AG09309 (cell line): ENCODE measurements at places on chromosomes 3 and 15.

DNA sequence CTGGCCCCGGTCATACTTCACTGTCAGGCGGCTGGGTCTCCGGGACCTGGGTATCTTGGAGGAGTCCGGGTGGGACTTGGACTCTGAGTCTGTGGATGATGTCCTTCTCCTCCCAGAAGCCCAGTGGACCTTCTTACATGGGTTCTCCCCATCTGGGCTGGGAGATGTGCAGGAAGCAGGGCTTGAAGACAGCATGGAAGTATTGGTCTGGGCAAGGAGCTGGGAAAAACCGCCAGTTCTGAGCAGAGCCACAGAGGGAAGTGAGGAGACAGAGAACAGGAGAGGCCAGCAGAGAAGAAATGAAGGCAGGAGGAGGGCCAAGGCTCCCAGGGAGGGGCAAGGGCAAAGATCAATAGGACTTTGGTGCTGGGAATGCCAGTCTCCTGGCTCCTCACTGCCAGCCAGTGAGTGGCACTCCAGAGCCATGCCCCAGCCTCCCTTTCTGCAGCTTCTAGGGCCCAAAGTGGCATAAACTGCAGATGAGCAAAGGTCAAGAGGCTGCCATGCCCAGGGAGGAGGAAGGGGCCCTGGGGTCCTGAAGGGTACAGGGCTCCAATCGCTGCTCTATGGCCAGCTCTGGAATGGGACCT lies at the start of gene PPP1R14D:
PPP1R14D (minus strand) TSS at position 262 of the 590 bp plus-strand sequence; CDS start at position 195, 67 bp downstream.
- DNase-seq, result no peak

GRCh38 chr3:185561374-185561943 lies 9.1 kb upstream of the LIPH start:
- DNase-seq, result no peak

DNA sequence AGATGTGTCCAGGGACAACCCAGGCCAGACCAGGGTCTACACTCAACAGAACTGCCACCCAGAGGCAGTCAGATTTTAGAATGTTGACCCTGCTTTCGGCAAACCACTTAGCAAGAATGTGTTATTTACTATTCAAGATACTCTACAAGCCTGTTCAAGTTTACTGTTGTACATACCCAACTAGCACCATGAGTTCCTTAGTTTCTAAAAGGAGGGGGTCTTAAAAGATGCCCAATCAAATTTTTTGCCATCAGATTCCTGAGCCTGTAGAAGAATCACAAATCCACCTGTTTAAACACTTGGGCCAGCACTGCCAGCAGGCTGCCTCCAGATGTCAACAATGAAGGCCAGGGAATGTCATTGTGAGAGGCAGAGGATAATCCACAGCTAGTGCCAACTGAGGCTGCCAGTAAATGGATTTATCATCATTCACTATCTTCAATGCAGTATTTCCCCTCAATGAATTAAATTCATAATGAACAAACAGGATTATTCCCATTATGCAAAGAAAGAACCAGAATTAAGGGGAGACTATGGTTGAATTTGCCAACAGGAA lies 43.5 kb upstream of the SNRPA1 start:
- no peak for DNase-seq

DNA sequence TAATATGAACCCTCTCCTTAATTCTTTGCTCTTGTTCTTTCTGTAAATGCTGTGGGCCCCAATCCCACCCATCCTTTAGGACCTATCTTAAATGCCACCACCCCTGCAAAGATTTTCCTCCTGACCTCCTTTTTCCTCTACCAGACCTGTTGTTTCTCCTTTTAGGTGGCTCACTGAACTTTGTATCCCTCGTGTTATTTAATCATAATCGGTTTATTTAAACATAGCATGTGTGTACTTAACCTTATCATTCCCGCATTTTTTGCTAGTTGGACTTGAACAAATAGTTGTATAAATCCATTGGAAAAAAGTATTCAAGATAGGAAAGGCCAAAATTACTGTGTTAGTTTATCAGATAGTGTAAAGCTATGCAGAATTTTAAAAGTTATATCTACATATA lies 988 bp upstream of the NFKBIZ start:
- no peak for DNase-seq

GRCh38 chr3:5769825-5770224 lies 582.3 kb downstream of the EDEM1 start:
- DNase-seq, result no peak

- no peak for DNase-seq
Measured at GRCh38 chr3:106880206-106880605, 497.0 kb upstream of the CCDC54 start.

DNA sequence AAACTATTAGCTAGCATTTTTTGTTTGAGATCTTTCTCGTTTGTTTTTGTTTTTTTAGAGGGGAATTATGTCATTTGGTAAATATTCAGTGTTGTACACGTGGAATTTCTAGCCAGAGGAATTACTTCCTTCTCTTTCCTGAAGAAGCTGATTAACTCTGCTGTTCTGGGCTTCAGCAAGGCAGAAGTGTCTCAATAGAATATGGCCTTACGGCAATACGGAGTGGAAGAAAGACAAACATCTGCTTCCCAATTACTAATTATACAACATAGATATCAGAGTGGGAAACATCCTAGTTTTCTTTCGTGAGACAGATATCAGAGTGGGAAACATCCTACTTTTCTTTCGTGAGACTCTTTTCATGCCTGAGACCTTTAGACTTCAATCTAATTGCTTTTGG lies 11.9 kb downstream of the P3H2 start:
- no peak for DNase-seq

GRCh38 chr3:99568663-99569335 lies 69.6 kb upstream of the COL8A1 start:
- DNase-seq, result no peak

DNA sequence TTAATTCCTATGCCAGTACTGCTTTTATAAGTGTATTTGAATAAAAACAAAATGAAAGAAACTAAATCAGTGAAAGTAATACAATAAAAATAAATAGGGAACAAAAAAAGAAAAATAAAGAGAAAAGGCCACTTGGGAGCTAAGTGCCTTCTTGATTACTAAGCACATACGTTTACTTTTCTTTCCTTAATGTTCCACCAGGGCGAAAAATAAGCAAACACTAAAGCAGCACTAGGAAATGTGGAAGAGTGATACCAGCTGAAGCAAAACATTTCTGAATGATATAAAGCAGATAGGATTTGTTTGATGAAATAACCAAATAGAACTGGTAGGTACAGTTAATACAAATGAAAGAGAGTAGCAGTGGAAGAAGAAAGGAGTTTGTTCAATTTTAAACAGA lies 132.8 kb upstream of the ZPLD1 start:
- no peak for DNase-seq

DNA sequence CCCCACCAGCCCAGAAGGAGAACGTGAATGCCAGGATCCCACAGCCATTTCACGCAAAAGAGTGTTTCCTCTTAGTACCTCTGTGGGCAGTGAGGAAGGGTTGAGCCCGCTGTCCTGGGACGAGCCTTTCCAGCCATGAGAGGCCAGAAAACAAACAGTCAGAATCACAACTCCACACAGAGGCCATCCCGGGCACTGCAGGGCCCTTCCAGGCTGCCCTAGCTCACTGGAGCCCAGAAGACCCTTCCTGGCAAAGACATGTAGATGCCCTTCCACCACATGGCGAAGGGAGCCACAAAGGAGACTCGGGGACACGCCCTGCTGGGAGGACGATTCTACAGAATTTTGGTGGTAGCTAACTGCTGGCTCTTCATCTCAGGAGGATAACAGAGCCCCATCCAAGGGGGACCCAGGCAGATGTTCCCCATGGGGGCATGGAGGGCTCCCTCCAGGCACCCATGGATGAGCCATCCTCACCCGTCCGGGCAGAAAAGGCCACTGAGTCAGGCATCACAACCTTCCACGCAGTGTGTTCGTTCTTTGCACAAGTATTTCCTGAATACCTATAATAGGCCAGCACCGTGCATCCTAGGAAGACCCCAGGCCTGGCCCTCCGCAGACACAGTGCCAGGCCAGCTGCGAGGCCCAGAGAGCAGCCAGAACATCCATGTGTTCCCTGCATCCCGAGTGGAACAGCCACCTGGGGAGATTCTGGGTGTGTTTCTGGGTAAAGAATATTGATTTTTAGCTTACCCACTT lies 47.2 kb downstream of the SLC12A8 start:
- no peak for DNase-seq

DNA sequence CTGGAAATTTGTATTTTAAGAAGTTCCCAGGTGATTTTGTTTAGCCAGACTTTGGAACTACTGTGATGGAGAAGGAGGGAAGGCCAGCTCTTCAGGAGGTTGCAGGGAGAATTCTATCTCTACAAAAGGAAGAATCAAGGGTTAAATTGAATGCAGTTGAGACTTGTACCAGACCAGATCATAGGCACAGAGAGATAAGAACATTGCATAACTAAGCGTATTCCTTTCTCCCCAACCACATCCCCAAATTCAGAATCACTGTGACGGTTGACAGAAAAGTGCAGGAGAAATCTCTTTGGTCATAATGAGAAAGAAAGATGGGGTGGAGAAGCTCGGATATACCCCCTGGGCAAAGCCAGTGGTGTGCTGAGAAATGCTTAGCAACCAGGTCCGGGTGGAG lies 7.2 kb downstream of the PLD1 start:
- no peak for DNase-seq

GRCh38 chr15:68991723-68992122 lies 22.8 kb upstream of the NOX5 start:
- no peak for DNase-seq

- DNase-seq, result no peak
Measured at GRCh38 chr3:126317029-126317996, 39.9 kb downstream of the KLF15 start.

DNA sequence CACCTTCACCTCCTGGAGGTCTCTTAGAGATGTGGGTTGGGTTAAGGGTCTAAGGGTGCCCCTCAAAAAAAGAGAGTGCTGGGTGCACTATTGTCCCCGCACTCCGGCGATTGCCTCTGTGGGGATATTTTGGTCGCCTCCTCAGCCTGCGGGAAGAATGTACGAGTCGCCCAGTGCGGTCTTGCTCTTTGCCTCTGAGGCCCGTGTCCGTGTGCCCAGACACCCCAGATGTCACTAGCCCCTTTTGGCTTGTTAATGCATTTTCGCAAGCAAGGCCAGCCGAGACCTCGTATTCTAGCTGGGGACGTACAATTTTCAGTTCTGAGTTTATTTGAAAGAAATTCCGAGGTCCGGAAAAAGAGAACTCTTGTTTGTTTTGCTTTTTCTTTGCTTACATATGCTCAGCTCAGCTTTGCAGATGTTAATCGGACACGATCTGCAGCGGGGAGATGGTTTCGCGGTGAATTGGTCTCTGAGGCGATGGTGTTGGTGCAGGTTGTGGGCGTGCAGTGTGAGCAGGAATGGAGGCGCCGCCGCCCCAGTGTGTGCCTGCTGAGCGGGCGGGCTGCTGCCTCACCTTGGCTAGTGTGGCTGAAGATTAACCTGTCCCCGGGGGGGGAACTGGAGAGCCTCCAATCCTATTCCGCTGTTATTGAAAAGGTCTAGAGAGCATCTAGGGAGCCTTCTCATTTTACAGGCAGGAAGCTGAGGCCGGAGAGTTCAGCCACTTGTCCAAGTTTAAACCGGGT lies 1.4 kb downstream of the ST6GAL1 start:
- DNase-seq, result no peak

DNA sequence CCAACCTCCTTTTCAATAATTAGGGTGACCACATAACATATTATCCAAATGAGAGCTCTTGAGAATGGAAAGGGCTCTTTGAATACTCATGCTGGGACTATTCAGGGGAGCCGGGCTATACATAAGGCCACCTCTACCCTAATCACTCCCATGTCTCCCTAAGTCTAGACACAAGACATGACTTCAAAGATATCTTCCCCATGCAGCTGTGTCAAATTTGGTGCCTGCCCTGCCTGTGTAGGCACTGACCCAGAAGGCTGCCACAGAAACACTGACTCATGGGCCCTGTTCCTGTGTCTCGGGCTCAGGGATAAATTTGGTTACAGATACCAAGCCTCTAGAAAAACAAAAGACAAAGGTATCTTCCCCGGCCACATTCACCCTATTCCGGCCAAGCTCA lies 70.3 kb downstream of the MYLK start:
- no peak for DNase-seq

DNA sequence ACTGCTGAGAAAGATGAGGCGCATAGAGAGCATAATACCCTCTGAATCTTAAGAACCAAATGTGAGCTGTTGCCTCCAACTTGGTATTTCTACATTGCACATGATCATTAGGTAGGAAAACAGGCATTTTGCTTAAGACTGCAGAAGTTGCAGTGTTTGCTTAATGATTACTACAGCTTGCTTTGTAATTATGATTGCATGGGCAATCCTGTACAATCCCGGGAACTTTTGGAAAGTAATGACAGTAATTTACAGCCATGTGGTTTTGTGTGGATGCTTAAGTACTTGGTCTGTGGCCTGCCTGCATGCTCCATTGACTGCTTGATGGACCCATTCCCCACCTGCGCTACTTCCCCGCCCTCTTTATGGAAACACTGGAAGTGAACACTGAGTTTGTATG lies 301.1 kb downstream of the DIPK2A start:
- DNase-seq, result no peak

DNA sequence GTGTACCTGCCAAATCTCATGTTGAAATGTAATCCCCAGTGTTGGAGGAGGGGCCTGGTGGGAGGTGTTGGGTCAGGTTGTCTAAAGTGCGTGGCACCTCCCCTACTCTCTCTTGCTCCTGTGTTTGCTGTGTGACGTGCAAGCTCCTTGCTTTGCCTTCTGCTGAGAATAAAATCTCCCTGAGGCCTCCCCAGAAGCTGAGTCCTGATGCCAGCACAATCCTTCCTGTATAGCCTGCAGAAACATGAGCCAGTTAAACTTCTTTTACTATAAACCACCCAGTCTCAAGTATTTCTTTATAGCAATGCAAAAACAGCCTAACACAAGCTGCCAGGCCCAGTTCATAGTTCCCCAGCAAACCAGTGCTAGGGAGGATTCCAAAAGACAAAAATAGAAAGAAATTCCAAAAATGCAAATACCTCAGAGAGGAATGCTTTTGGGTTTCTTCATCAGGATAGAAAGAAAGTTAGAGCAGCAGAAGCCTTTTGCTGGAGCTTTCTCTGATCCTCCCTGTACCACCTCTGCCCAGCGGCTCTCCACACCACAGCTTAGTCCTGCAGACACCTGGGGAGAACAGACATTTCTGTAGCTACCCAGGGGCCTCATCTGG lies 25.9 kb upstream of the CDV3 start:
- DNase-seq, result peak; percentile 71
